ENCODE measurements at places on chromosomes 4 and X.

DNA sequence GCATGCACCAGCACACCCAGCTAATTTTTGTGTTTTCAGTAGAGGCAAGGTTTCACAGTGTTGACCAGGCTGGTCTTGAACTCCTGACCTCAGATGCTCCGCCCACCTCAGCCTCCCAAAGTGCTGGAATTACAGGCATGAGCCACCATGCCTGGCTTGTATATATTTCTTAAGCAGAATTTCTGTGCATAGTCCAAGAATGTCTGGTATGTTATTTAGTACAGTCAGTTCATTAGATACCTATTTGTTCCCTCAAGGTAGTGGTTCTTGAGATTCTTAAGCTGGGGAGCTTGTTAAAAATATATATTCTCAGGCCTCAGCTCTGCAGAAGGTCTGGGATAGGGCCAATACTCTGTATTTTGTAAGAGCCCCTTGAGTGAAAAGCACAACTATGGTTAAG lies 4.6 kb upstream of the SERTM2 start:
- no peak for DNase-seq

DNA sequence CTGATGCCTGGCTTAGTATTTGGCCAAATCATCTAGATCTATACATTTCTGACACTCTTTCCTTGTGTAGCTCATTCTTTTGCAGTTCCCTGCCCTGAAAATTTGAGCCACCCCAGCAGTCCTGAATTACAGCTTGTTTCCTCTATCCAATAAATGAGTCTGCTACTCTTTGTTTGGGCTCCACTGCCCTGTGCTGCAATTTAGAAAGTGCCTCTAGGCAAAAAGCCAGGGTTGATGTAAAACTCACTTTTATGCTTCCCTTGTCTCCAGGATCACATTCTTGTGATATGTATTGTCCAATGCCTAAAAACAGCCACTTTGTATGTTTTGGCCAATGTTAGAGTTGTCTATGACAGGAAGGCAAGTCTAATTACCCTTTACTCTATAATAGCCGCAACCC lies 101.7 kb upstream of the MAP3K15 start:
- no peak for DNase-seq

- no peak for DNase-seq
Observed at GRCh38 chr4:109012286-109012880, 249.5 kb upstream of the ETNPPL start.

DNA sequence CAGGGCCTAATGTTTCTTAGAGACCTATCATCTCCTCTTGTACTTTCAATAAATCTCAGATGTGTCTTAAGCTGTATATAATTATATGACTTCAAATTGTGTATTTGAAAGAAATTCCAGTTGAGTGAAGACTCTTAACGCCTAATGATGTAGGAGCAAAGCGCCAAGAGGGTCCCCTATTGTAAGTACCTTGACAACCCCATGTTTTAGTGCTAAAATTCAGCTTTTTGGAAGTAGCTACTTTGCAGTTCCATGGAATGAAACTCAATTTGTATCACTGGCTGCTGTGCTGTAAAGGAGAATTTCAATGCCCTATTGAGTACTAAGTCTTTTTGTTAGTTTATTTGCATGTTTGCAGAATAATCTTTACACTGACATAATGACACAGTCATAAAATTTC lies 1826.6 kb upstream of the AGA start:
- no peak for DNase-seq

DNA sequence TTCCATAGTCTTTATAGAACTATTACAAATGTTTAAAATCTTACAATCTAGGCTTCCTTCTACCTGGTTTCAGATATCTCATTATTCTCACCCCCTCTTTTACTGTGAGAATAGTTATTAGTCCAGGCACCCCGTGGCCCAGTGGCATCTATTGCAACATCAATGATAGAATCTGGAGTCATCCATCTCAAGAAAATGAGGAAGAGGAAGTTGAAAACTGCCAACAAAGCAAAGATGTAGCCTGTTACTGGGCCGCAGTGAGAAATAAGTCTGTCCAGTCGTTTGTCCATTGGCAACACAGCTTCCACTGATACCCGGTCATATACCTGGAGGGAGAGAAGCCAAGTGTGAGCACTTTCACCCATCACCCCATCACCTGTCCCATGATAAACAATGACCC lies 6.0 kb upstream of the ASB11 start:
- DNase-seq = no peak

GRCh38 chrX:110086916-110087484 lies 84.1 kb downstream of the TMEM164 start:
- no peak for DNase-seq

GRCh38 chr4:83864097-83864817 lies 328.3 kb downstream of the GPAT3 start:
- DNase-seq = no peak

DNA sequence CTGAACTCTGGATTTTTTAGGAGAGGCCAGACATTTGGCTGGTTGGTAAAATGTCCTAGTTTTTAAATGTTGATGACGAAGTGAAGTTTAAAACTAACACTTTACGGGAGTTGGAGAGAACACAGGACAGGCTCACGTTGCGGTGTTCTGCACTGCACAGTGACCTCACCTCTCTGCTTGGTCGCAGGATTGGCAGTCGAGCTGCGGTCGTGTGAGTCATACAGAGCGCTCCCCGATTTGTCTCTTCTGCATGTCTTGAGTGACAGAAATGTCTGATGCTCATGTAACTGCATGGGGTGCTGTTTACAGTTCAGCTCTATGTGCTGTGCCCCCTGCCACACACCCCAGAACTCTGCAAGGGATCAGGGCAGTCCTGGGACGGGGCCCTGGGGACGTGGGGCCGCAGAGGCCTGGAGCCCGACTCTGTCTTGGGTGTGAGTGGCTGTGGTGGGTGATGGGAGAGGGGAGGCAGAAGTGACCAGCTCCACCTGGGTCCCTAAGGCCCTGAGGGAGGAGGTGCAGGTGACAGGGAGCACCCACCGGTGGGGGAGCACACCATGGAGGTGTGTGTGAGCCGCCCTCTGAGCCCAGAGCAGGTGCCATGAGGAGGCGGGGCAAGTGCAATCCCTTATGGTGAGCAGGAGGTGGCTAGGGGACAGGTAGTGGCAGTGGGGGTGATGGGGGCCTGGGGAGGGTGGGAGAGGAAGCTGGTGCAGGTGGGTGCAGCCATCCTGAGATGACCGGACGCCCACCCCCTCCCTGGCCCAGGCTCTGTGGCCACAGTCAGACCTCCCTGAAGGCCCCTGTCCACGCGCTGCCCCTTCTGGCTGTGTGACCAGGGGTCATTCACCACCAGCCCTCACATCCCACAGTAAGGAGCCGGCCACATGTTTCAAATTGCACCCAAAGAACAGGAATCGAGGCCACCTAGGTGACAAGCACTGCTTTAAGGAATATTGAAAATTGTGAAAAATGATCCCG lies 77.9 kb upstream of the ADRA2C start:
- no peak for DNase-seq

GRCh38 chrX:49282647-49283011 lies 13.0 kb downstream of the PPP1R3F start:
- DNase-seq = no peak

DNA sequence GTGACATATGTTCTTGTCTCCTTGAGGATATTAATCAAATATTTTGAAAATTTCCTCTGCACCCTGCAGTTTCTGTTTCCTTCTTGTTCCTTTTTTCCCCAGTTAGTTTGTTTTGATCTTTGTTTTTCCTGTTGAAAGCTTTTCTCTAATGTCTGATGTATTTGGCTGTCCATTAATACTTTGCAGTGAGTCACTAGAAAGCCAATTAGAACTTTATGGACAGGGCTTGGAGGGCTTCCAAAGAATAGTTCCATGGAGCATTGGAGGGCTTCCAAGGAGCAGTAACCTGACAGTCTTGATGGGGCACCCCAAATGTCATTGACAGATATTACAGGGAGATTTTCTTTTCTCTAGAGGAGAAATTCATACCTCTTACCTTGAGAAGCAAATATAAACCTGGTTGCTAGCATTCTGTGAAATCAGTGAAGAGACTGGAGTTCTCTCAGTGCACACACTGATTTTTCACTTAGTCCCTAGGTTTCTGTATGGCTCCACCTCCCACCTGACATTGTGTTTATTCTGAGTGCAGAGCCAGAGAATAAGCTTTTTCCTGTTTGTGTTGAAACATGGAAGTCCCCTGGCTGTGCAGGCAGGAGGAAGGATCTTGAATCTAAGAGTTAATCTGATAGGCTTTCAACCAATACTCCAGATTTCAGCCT lies 26.5 kb downstream of the SPARCL1 start:
- no peak for DNase-seq
